Stimulated activated CD4-positive, alpha-beta T cell treated with anti-CD3 and anti-CD28 coated beads, Interleukin-12 subunit alpha, Interleukin-12 subunit beta, amount 100 ng/mL, for 24 hours (primary cell): ENCODE measurements at places on chromosomes 5 and 9.

- no peak for DNase-seq
Measured at GRCh38 chr9:123742009-123742767, 187.7 kb downstream of the DENND1A start.

DNA sequence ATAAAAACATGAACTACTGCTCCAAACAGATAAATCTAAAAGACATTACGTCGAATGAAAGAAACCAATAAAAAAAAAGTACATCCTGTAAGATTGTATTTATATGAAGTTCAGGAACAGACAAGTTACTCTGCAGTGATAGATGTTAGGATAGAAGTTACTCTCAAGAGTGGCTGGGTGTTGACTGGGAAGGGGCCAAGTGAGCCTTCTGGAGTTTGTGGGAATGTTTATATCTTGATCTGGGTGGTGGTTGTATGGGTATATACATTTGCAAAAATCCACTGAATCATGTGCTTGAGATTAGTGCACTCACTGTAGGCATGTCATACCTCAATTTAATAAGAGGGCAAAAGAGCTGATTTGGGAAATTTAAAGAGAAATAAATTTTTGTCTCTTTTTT lies 485.8 kb downstream of the ARHGEF28 start:
- no peak for DNase-seq

DNA sequence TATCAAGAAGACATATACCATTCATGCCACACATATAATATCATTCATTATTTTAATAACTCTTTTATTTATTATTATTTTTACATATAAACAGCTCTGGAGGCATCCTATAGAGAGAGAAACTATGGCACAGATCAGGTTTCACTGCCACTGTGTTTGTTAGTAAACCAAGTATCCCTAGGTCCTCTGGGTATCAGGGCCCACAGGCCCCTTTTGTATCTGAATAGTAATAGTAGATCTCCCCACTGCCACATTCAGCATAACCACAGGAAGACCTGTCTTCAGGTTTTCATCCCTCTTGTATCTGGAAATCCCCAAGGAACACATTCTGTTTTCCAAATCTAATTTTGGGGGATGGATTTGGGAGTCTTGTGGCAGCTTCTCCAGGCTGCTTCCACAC lies 94.0 kb downstream of the SPATA31D1 start:
- DNase-seq = no peak

- DNase-seq = no peak
Measured at GRCh38 chr5:108661590-108662219, 86.0 kb upstream of the FER start.

GRCh38 chr5:159972538-159973362 lies 36.2 kb upstream of the TTC1 start:
- DNase-seq = no peak

DNA sequence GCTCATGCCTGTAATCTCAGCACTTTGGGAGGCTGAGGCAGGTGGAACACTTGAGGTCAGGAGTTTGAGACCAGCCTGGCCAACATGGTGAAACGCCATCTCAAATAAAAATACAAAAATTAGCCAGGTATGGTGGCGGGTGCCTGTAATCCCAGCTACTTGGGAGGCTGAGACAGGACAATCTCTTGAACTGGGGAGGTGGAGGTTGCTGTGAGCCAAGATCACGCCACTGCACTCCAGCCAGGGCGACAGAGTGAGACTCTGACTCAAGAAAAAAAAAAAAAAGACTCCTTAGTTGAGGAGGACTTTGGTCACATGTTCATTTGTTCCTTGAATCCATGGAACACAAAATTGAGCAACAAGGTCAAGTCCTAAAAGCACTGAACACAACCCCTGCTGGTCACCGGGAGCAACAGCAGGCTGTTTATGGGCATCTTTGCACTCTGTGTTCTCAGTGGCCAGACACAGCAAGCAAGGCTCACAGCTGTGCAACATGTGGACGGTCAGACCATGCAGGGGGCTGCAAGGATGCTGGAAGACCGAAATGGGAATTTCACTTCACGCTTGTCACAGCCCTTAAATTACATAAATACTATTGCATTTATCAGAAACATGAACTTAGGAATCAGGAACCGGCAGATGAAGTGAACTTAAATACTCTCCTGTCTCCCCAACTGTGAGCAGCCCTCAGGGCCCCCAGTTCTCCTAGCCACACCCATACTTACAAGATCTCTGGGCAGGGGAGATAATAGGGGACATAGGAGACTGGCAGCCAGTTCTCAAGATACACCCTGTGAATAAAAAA lies 2.8 kb downstream of the GBGT1 start:
- DNase-seq = peak; percentile 22

GRCh38 chr5:60765019-60765709 lies 65.2 kb upstream of the DEPDC1B start:
- DNase-seq = no peak

GRCh38 chr5:108548684-108549596 lies 167.0 kb upstream of the FBXL17 start:
- no peak for DNase-seq

- no peak for DNase-seq
Measured at GRCh38 chr9:26357803-26358344, 534.7 kb downstream of the CAAP1 start.

DNA sequence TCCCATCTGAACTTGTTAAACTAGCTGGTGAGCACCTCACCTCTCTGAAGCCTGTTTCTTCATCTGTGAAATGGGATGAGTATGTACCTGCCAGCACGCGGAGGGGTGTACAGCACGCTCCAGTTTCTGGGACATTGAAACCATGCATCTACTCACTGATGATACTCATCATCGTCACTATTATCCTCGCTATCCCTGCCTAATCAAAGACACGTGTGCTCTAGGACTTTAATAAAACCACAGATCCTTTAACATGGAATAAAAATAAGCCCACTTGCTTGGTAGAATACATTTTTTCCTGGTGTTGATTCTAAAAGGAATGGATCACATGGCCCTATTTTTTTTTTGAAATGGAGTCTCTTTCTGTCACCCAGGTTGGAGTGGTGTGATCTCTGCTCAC lies 37.3 kb upstream of the POMT1 start:
- DNase-seq = no peak

DNA sequence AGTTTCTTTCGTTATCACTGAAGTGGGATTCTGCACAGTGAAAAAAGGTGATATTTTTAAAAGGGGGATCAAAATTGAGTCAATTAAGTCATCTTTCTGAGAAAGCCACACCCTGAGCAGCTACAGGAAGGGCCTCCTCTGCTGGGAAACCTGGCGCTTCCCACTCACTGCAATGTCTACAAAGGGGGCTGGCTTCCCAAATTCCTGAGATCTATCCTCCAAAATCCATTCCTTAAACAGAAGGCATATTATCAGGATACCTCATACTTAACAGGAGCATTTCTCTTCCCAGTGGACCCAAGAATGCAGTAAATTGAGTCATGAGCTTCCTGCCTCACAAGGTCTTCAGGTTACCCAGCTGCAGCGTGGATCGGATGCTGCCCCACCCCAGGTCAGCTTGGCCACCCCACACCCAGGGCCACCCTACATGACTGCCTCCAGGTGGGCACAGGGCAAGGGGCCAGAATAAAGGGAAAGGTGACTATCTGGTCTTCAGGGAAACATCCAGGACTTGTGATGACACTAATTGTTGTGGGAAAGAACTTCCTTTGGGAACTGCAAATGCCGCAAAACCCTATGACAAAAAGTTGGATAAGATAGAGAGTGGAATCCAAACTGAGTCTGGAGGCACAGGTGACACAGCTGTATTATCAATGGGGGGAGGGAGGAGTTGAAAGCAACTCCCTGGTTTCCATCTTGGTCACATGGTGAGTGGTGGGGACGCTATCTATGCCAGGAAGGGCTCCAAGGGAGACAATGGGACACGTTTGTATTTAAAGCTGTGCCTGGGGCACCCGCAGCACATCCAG lies 42.3 kb downstream of the ROR2 start:
- DNase-seq = no peak

- DNase-seq = no peak
Measured at GRCh38 chr9:101702257-101702656, 36.2 kb downstream of the GRIN3A start.

DNA sequence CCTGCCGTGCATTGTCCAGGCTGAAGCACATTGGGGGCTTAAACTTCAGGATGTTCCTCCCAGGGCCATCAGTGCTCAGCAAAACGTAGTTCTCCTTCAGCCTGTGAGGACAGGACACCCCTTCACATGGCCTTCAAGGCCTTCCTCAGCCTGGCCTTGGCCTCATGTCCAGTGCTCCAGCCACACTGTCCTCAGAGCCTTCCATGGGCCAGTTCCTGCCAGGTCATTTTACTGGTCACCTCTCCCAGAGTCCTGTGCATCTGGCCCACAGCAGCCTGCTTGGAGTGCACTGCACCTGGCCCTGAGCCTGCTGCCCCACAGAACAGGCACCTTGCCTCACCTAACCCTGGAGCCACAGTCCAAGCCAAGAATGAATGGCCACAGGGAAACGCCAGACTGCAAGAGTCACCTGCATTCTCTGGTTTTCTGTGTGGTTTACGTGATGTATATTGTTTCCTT lies 8.7 kb downstream of the HNRNPAB start:
- no peak for DNase-seq

DNA sequence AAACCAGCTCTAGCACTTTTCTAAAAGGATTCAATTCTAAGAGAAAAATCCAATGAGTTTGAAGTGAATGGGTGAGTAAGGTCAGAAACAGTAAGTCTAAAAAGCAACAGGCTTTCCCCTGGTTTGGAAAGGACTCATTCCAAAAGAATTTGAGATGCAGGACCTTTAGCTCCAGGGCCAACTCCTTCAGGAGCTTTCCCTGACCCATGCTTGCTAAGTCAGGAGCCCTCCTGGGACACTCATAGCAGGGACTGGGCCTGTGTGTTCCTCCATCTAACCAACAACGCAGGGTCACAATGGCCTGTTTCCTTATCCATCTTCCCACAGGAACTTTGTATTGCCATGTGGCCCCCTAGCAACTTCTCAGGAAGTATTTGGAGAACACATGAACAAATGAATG lies 198.8 kb downstream of the FRMD3 start:
- no peak for DNase-seq

- no peak for DNase-seq
Measured at GRCh38 chr5:154220625-154221024, 30.1 kb downstream of the GALNT10 start.

DNA sequence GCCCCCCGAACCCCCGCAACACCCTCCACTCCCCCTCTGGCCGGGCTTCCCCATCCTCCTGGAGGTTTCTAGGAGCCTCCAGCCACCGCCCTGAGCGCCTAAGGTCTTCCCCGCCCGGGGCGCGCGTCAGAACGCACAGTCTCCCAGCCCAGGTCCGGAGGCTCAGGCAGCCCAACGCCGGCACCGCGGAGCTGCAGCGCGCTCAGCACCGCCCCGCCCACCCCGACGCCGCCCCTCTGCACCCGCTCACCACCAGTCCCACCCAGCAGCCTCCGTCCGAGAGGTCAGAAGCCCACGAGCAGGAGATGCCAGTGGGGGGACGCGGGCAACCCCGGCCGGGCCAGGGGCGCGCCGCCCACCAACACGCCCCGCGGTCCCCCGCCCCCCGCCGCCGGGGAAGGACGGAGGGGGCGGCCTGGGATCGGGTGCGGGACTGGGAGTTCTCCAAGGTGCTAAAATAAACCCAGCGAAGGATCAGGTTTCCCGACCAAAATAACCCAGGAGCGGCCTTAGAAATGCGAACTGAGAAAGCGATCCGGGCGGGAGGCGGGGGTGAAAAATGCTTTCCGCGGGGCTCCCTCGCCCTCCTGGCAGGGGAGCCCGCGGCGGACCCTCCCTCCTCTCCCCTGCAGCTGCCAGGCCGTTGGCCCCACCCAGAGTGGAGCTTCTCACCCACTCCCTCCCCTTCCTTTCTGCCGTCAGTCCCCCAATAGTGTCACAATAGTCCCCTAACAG lies 6.5 kb upstream of the FAM78A start:
- no peak for DNase-seq

- DNase-seq = no peak
Measured at GRCh38 chr5:55691265-55692105, 20.6 kb downstream of the SLC38A9 start.

DNA sequence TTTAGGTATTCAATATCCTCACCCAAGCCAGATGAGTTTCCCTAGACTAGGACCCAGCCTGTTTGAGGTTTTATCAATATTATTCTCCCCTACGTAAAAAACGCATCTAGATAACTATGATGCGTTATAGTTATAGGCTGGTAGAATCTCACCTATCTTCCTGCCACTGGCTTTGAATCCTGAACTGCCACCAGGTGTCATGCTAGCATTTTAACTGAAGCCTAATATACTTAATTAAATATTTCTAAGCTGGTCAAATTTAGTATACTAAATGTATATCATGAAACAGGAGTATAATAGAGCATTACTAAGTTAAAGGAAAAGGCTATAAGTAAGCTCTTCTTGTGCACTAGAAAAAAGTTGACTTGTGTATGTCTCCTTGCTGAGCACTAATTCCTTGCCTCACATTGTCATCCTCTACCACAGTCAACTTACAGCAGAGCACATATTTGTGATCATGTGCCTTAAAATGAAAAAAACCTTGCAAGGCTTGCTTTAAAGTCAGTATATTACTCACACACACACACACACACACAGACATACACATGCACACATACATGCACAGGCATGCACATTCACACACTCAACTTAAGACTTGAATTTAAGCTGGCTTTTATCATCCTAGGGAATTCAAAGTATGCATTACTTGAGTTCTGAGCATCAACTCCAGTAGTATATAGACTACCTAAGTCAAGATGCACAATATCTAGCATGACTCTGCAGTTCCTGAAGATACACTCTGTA lies 303.4 kb downstream of the ADGRV1 start:
- DNase-seq = no peak

DNA sequence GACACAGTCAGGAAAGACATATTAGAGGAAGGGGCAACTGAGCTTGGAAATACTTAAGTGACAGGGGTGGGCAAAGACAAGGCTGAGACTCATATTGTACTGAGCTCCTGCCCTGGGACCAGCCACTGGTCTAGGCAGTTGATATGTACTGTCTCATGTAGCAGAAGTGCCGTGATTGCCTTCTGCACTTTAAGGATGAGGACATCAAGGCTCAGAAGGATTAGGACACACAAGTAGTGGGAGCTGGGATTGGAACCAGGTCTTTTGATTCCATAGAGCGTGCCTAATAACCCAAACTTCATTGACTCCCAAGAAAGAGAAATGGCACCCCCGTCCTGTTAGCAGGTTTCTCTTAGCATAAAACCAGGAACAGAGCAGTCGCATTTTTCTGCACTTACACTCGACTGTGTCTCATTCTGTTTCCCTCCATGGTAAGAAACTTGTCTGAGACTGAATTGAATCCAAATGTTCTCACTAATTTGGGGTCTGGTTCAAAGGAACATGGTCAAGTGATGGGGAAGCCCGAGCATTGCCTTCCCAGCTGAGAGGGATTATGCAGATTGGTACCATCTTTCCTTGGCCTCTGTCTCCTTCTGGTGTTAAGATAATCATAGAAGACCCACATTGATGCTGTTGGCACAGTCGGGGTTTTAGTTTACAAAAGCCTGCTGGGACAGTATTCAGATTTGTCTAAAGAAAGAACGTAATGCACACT lies 70.4 kb downstream of the ANGPTL2 start:
- no peak for DNase-seq

GRCh38 chr5:136285096-136285855 lies 80.1 kb downstream of the TRPC7 start:
- DNase-seq = no peak
